PC-3 (cell line): ENCODE measurements at places on chromosomes 6 and 20.

DNA sequence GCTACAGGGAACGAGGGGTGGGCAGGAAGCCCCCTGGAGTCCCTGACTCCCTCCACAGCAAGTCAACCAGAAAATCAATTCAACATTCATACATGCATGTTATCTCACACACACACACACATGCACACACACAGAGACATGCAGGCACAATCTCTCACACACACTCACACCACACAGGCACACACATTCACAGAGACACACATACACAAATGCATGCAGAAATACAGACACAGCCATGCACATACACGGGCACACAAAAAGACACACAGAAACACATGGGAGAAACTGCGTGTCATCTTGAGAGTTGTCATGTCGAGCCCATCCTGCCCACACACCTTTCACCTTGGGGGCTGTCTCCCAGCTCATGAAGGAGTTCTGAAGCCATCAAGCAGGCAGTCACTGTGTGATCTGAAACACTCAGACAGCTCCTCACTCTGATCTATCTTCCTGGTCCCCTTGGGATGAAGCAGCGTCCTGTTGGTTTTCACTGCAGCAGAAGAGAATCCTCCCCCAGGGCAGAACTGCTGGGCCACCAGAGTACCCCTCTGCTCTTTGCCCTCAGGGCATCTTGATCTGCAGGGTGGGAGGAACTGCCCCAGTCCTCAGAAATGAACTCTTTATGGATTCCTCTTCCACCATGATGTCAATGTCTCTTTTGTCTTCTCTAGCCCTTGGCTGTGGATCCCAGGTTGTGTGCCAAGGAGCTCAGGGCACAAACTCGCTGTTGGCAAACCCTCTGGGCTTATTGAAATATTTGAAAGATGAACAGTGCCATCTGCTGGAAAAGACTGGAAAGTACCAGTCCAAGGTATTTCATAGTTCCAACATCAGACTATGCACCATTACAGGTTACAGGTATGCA is 8.8 kb downstream of the RAET1L start:
- H3K27ac ChIP-seq = no peak overlapping the region
- H3K4me1 ChIP-seq = no peaks in the 10 kb centered on the region
- no peaks in the 10 kb centered on the region for H3K27me3 ChIP-seq
- peak; percentile 84 for DNase-seq
- H3K36me3 ChIP-seq = no peaks in the 10 kb centered on the region

DNA sequence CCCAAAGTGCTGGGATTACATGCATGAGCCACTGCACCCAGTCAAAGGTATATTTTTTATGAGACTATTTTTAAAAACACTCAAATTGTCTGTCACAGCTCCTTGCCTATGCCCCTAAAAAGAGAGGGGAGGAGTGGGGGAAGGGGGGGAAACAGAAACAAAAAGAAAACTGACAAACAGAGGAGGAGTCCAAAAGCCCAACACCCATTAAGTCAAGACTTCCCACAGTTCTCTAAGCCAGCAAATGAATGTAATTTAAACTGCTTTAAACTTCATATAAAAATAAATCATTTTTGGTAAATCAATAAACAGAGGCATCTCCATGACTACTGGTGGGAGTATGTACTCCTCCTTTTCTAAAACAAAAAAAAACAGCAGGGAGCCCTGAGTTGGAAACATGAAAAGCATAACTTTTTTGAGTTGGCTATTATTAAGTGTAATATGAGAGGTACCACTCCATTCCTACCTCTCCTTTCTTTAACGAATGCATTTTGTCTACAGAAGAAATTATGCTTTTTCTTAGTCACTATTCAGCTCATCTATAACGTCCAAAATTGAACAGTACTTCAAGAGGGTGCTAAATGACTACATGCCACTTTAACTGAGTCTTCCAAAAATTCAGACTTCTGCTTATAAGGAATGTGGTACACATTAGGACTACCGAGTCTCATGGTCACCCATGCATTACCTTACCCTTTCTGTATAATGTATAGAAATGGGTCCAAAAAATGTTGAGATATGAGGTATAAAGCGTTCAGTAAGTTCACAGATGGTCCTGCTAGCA is 119.0 kb upstream of the PRSS16 start:
- peaks cover 30% of the 10 kb centered on the region for H3K4me1 ChIP-seq
- H3K4me3 ChIP-seq = no peak overlapping the region
- H3K27ac ChIP-seq = no peak overlapping the region
- no peak for DNase-seq
- H3K27me3 ChIP-seq = no peaks in the 10 kb centered on the region

DNA sequence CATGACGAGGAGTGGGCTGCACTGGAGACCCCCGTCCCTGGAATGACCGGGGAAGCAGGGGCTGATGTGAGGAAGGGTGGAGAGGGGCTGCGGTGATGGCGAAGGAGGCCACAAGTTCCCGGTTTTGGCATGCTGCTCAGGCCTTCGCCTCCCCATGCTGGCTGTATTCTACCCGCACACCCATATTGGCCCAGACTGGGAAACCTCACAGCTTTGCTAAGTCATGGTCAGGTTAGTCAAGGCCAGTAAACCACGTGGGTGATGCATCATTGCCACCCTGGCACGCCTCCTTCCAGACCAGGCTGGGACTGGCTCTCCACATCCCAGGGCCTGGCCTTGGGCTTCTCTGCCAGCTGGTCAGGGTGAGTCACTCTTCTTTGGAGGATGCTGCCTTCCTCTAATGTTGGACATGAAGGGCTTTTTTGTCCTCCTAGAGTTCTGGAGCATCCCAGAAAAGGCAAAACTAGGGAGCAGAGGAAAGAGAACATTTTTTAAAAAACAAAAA is 53.8 kb downstream of the PCNA start:
- no peaks in the 10 kb centered on the region for H3K36me3 ChIP-seq
- no peaks in the 10 kb centered on the region for H3K27me3 ChIP-seq
- DNase-seq = peak; percentile 99
- H3K4me3 ChIP-seq = no peak overlapping the region

GRCh38 chr6:106360989-106361430 is 493 bp downstream of the CRYBG1 start:
- peak; percentile 36 for DNase-seq
- H3K27me3 ChIP-seq = no peaks in the 10 kb centered on the region
- peaks cover 20% of the 10 kb centered on the region for H3K4me1 ChIP-seq
- H3K4me3 ChIP-seq = peak overlapping the region; percentile 70

DNA sequence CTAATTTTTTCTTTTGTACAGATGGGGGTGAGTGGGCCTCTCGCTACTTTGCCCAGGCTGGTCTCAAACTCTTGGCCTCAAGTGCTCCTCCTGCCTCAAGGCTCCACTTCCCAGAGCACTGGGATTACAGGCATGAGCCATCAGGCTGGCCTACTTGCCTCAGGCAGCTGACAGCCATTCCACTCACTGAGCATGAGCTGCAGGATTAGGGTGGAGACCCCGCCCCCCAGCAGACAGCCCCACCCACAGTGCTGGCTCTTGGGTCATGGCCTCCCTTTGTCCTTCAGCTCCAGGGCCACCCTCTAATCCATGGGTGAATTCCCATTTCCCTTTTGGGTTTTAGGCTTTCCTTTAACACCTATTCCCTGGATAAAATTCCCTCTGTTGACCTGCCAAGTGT is 82.1 kb downstream of the BFSP1 start:
- peak; percentile 12 for DNase-seq
- peaks cover 81% of the 10 kb centered on the region for H3K27me3 ChIP-seq
- no peaks in the 10 kb centered on the region for H3K36me3 ChIP-seq
- no peak overlapping the region for H3K27ac ChIP-seq
- H3K4me1 ChIP-seq = no peaks in the 10 kb centered on the region
